Renal pelvis (tissue), 12 donors: ENCODE measurements at places on chromosomes 5 and 9.

DNA sequence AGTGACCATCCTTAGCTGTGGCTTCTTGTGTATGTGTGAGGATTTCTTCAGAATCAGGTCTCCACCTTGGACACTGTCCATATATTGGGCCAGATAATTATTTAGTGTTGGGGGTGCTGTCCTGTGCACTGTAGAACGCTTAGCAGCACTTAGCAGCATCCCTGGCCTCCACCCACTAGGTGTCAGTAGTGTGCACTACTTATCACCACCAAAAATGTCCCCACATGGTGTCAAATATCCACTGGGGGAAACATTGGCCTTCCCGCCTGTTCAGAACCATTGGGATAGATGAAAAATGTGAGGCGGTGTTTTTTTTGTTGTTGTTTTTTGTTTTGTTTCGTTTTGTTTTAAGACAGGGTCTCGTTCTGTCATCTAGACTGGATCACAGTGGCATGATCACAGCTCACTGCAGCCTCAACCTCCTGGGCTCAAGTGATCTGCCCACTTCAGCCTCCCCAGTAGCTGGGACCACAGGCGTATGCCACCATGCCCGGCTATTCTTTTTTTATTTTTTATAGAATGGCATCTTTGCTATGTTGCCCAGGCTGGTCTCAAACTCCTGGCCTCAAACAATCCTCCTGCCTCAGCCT lies 67.7 kb downstream of the TENT4A start:
- no peak for DNase-seq

GRCh38 chr5:149434162-149435014 lies 55.3 kb upstream of the IL17B start:
- peak; percentile 63 for DNase-seq

- DNase-seq: peak; percentile 9
These were observed 464.4 kb downstream of the TAF11L14 start for GRCh38 chr5:18098691-18099090.

DNA sequence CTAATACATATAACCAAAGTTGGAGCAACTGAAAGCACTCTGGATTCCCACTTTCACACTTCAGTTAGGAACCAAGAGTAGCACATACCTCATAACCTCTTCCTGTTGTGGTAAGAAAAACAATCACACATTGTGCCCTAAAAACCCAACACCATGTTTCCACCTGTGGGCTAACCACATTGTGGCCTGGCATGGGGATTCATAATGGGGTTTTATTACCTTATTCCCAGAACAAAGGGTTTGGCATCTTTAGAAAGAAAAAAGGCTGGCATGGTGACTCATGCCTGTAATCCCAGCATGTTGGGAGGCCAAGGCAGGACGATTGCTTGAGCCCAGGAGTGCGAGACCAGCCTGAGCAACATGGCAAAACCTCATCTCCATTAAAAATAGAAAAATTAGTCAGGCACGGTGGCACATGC lies 60.6 kb downstream of the HSD17B3 start:
- DNase-seq: no peak

- no peak for DNase-seq
These were observed 35.0 kb downstream of the RANBP17 start for GRCh38 chr5:170896779-170897178.

DNA sequence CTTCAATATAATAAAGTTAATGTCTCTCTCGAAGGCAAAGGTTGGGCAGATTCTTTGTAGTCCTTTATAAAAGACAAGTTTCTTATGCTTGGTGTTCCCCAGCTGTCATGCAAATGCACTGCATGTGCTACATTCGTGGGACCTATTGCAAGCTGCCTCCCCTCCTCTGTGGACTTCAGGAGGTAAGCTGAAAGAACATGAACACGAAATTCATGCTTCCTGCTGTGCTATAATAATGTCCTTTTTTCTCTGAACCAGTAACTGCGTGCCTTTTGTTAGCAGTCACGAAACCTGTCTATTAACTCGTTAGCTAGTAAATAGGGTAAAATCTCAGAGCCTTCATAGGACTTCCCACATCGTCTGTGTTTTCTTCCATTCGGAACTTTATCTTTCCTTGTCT lies 363.5 kb downstream of the CDH9 start:
- no peak for DNase-seq

GRCh38 chr5:14855366-14855765 lies 16.2 kb downstream of the ANKH start:
- DNase-seq: no peak

- DNase-seq: no peak
These were observed 45.7 kb downstream of the TGFBR1 start for GRCh38 chr9:99150451-99151171.

- DNase-seq: no peak
These were observed 175.9 kb downstream of the ERCC6L2 start for GRCh38 chr9:96051423-96051822.

GRCh38 chr5:146765089-146765832 lies 113.3 kb downstream of the PPP2R2B start:
- DNase-seq: no peak

DNA sequence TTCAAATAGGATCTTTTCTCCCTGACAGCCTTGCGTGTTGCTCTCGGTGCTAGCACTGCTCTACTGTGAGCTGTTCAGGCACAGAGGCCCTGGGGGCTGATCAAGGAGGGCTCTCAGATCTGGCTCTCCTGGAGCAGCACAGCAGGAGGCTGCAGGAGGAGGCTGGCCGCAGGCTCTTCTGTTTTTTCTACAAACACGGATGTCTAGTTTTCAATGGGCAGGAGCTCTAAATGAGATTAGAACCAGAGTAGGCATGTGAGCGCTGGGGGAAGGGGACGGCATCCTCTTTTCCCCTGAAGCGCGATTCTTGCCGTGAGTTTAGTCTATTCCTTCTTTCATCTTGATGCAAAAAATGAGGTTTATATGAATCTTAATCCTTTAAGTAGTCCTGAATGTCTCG lies 61.7 kb upstream of the IRX4 start:
- no peak for DNase-seq

DNA sequence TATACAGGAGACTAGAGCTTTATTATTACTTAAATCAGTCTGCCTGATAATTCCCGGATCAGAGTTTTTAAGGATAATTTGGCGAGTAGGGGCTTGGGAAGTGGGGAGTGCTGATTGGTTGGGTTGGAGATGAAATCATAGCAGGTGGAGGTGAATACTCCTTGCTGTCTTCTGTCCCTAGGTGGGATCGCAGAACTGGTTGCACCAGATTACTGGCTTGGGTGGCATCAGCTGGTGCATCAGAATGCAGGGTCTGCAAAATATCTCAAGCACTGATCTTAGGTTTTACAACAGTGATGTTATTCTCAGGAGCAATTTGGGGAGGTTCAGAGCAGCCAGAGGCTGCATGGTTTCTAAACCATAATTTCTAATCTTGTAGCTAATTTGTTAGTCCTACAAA lies 68.1 kb downstream of the KIF4B start:
- DNase-seq: no peak

DNA sequence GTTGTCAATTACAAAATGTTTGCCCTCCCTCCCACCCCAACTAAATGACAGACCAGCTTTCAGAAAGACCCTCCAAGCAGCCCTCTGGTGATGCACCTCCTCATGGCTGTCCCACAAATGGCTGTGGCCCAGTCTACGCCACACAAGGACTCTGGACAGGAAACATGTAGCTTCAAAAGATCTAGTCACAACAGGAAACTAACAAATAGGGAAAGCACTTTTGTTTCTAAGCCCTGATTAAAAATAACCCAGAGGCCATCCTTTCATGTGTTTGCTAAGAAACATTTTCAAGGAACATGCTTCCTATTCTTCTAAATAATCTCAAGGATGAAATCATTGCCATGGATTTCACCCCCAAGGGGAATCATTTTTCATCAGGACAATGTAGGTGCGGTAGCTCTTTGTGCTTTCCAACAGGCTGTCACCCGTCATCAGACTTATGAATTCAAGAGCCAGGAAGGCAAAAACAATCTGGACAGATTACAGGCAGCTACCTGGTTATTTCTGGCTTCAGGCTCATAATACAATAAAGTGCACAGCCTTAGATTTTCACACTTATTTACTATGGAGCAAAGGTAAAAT lies 20.1 kb downstream of the PCSK1 start:
- no peak for DNase-seq

DNA sequence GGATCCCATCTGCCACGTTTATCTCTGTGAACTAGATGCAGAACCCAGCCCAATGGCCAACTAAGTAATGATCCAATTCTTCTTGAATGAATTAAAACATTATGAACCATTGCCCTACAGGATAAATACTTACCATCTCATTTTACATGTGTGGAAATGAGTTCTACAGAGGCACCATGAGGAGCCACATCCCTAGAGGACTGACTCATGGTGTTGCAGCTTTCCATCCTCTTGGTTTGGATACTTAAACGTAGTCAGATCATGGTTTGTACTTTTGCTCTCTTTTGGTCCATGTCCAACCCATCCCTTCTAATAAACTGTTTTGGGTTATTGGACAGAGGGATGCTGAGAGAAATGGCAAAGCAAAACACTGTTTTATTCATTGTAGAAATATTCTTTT lies 484.8 kb downstream of the EBF1 start:
- no peak for DNase-seq

DNA sequence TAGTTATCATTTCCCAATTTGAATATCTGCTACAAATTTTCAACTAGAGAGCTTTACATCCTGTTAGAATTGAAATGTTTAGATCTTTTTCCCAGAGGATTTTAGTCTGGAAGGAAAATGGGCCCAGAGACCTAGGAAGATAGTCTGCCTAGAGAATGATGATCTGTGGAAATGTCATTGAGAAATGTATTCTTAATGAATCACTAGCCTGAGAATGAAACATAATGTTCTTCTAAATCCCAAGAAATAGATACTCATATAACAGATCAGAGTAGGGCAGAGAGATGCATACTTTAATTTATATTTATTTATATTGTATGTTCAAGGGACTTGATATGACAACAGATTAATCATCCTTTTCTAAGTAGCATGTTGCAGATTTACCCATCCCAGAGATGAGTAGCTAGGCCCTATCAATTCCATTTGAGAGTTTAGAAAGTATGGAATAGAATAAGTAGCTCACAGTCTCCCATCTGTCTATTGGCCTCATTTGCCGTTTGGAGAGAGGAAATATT lies 25.1 kb upstream of the SLC44A1 start:
- DNase-seq: no peak

GRCh38 chr5:154765396-154765925 lies 10.3 kb downstream of the LARP1 start:
- DNase-seq: no peak
